Stimulated activated CD4-positive, alpha-beta T cell treated with anti-CD3 and anti-CD28 coated beads, TNF-alpha, amount 100 ng/mL, for 4 hours (primary cell): ENCODE measurements at places on chromosomes 3 and 15.
A peak's percentile ranks its signal among the peaks of the same experiment; 100 is the strongest.

DNA sequence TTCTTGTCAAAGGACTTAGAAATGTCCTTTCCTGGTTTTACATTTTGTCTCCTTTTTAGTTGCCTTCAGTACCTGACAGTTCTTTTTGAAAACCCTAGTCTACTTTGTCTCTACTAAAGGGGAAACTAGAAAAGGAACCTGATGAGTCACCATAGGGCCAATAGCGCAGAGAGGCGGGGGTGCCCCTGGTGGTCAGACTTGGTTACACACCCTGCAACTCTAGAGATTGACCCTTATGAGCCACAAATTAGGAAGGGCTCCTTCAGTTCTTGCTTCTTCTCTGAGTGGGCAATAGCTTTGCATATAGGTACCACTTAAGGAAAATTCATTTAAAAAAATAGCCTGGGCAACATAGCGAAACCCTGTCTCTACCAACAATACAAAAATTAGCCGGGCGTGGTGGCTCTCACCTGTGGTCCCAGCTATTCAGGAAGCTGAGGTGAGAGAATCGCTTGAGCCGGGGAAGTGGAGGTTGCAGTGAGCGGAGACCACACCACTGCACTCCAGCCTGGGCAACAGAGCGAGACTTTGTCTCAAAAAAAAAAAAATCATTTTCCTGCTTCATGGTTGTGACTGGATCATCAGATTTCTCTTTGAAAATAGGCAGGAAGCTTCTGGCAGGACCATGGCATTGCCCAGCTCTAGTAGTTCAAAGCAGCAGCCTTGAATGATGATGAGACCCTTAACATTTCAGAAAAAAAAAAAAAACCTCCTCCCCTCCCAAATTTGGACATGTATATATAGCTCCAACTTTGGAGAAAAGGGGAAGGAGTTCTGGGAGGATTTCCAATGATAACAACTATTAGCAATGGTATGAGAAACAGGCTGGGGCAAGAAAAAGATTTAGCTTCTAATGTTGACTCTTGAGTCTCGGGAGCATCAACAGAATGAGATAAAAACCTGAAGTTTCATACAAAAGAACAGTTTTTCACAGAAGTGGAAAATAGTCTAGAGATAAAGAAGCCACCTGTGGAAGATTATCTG is 45.2 kb upstream of the RASA2 start:
- DNase-seq: peak; percentile 60

- no peak for DNase-seq
These were observed 4.0 kb upstream of the TOPAZ1 start for GRCh38 chr3:44237665-44238064.

GRCh38 chr3:76131396-76132153 is 346.2 kb upstream of the ZNF717 start:
- no peak for DNase-seq

DNA sequence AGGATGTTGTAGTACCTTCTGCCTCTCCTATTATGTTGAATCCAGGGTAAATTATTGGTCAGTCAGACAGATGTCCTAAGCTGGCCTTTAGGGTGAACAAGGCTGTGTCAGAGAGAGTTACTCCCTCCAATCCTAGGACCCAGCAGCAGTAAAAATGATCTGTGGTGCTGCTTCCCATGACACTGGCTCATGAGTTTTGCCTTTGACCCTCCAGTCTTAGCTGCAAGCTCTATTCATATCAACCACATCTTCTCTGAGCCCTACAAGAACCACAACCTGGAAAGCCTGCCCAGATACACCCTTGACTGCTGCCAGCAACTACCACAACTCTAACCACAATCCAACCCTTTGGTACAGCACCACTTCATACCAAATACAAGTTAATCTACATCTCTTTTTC is 27.2 kb upstream of the PHLDB2 start:
- DNase-seq: no peak

DNA sequence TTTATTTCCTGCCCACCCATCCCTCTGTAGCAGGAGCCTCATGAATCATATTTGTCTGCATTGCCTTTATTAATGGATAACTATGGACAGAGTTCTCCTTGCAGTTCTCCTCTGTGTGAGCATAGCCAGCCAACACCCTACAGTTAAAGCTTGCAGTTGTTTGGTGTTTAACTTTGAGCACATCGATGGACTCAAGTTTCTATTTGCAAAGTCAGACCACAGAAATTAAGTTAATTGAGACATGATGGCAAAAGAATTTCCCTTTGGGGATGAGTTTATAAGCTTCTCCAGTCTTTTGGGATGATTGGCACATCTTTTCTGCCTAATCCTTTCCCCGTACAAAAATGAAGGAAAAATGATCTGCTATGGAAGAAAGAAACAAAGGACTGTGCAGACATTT is 398.9 kb upstream of the THBS1 start:
- no peak for DNase-seq

- no peak for DNase-seq
These were observed 8.8 kb downstream of the NEK10 start for GRCh38 chr3:27360113-27361078.

GRCh38 chr3:101466465-101467309 is 46.3 kb downstream of the SENP7 start:
- DNase-seq: no peak

DNA sequence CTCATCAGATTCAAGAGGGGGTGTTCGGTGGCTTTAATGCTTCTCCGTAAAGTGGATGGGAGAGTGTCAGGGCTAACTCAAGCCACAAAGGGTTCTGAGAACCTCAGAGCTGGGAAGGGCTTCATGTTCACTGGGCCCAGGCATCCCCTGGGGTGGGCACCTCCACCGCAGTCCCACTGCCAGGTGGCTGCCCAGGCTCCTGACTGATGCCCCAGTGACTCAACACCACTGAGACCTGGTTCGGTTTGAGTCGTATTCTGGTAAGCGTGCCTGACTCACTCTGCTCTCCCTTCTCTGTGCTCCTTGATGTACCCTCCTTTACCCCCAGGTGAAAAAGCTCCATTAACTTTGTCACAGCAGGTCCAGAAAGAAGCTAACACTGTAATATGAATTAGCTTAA is 304.6 kb downstream of the RPLP1 start:
- peak; percentile 47 for DNase-seq

- DNase-seq: no peak
These were observed 1.7 kb downstream of the TJP1 start for GRCh38 chr15:29820394-29821154.

DNA sequence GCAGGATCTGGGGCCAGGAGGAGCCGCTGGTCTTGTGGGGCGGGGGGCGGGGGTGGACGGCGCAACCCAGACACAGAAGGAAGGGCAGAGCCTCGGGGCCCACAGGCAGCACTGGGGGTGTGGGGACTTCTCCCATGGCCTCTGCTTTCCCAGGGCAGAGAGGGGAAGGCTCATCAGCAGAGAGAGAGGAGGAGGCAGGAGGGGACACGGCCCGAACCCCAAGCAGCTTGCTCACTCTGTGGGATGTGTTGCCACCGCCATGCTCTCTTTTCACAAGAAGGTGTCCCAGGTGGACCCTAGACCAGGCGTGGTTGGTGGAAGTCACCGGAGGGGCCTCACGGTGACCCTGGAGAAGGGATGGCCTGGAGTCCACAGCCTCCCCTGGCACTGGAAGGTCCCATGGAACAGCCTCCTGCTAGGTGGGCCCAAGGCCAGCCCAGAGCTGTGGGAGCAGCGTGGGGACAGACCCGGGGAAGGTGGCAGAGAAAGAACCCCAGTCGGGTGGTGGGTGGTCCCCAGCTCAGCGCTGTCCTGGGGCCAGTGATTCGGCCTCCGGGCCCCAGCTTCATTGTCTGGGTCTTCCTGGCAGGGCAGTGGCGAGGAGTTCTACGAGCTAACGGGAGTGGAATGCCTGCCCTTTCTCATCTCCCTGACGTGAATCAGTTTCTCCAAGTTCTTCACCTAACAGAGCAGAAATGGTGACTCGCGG is 46.8 kb upstream of the PCSK6 start:
- DNase-seq: no peak

DNA sequence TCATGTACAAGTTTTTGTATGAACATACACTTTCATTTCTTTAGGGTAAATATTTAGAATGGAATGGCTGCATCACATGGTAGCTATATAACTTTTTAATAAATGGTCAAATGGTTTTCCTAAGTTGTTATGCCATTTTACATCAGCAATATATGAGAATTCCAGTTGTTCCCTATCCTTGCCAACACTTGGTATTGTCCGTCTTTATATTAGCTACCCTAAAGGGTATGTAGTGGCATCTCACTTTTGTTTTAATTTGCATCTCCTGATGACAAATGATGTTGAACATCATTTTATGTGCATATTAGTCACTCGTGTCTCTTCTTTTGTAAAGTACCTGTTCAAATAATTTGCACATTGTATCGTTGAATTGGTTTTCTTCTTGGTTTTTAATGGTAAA is 2.5 kb upstream of the MUC13 start:
- no peak for DNase-seq

DNA sequence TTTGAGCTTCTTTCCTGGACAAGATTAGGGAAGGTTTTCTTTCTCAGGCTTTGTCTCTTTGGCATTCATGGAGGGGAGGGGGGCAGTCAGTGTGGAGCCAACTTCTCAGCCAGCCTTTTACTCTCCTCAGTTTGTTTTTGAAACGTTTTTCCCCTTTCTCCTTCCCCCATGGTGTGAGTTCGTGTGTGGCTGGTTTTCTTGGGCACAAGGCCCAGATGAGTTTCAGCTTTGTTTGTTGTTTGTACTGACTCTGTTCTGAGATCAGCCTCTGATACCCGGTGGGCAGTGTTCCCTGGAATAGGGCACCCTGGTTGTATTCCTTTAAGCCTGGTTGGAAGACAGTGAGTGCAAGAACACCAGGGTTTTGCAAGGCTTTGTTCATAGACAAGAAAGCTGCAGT is 168.2 kb upstream of the RARB start:
- no peak for DNase-seq

DNA sequence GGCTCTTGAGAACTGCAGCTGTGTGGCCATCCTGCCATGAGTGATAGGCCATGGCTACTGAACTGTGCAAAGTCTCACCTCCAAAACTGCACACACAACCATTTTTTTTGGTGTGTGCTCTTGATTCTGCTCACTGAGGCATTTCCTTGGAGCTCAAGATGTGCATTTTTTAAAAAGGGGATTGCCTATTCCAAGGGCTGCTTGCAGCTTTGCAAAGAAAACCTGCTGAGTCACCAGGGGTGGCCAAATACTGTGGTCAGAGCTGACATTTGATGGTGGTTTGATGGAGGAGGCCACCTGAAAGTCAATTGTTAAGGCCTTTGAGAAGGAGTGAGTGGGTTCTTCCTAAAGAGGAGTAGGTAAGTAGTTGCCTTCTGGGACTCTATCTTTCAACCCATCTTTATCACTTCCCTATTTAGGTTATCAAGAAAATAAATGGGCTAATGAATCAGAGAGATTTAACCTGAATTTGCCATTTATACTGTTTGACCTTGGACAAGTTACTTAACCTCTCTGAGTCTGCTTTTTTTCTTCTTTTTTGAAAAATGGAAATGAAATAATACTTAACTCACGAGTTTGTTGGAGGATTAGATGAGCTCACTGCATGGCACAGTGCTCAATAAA is 87.9 kb downstream of the CHST2 start:
- no peak for DNase-seq

DNA sequence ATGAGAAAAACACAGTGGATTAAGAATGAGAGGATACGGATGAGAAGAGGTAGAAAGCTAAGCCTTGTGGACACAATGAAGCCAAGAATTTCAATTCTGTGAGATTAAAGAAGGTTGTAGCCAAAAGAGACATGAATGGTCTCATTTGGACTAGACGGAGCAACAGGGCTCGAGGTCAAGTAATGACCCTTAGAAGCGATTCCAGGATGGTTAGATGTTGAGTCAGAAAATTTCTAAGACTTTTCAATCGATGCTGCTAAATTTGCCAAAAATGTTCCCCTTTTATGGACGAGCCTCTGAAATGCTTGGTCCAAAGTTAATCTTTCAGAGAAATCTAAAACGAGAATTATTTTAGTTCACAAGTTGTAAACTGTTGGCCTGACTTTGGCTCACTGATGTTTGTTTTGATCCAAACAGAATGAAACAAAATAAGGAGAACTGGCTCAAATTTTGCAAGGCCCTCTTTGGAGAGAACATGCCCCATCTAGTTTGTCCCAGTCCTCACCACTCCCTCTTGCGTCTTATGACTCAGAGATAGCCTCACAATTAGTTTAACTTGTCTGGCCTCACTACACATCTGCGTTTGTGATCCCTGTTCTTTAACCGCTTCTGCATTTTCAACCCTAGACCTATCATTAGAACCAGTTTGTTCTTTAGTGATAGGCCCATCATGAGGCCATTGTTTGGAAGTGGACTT is 235.5 kb downstream of the PDZRN3 start:
- DNase-seq: no peak

- no peak for DNase-seq
These were observed 105.2 kb downstream of the FNDC3B start for GRCh38 chr3:172144601-172145000.

- no peak for DNase-seq
These were observed 40.8 kb upstream of the ST3GAL6 start for GRCh38 chr3:98722389-98722788.

GRCh38 chr15:51262463-51262862 is 75.9 kb downstream of the CYP19A1 start:
- DNase-seq: no peak

GRCh38 chr3:187954873-187955586 is 198.9 kb upstream of the LPP start:
- DNase-seq: no peak

- no peak for DNase-seq
These were observed 831.0 kb downstream of the TUSC7 start for GRCh38 chr3:117540597-117540996.

GRCh38 chr3:147418371-147418781 is 9.2 kb downstream of the ZIC1 start:
- DNase-seq: no peak
